ENCODE measurements at places on chromosomes 4 and X.

DNA sequence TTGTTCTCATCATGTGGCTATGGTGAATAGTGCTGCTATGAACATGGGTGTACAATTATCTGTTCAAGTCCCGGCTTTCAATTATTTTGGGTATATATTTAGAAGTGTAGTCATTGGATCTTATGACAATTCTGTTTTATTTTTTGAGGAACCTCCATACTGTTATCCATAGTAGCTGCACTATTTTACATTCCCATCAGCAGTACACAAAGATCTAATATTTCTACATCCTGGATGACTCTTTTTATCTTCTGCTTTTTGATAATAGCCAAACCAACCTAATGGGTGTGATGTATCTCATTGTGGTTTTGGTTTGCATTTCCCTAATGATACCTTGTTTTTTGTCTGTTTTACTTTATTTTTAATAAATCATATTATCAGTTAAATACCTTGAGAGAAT is 12.9 kb upstream of the IL13RA1 start:
- DNase-seq, result no peak

DNA sequence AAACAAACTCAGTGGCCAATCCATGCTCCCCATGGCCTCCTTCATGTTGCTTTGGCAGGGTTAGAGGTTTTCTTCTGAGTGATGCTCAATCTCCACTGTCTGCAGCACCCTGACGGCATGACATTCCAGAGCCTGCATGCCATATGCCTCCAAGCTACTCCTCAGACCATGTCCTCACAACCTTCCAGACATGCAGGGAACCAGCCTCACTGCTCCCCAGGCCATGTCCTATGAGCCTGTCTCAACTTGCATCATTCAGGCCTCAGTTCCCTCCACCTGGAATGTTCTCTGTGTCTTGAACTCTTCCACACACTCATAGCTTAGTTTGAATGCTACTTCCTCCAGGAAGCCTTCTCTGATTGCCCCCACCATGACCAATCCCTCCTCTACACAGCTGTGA is 18.8 kb downstream of the PROM1 start:
- no peak for DNase-seq

GRCh38 chr4:116374815-116375214 is 710.6 kb downstream of the TRAM1L1 start:
- DNase-seq, result no peak

GRCh38 chr4:33850371-33850902 is 2393.9 kb downstream of the ARAP2 start:
- no peak for DNase-seq

GRCh38 chr4:83028976-83029375 is 6.0 kb upstream of the COPS4 start:
- no peak for DNase-seq

GRCh38 chr4:125283707-125284279 is 31.0 kb upstream of the FAT4 start:
- peak; percentile 79 for DNase-seq

- no peak for DNase-seq
Measured at GRCh38 chr4:16807355-16807754, 91.1 kb downstream of the LDB2 start.

DNA sequence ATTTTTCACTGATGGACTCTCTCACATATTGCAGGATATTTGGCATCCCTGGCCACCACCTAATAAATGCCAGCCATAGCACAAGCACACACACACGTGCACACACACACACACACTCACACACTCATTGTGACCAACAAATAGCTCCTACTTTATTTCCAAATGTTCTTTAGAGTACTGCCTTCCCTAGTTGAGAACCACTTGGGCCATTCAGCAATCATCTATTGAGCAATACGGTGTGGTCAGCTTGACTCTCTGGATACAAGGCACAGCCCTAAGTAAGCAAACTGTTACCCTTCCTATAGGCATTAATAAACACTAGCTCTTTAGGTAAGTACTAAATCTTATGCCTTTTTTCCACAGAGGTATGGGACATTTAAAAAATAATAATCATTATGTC is 21.1 kb downstream of the CORIN start:
- DNase-seq, result peak; percentile 12

DNA sequence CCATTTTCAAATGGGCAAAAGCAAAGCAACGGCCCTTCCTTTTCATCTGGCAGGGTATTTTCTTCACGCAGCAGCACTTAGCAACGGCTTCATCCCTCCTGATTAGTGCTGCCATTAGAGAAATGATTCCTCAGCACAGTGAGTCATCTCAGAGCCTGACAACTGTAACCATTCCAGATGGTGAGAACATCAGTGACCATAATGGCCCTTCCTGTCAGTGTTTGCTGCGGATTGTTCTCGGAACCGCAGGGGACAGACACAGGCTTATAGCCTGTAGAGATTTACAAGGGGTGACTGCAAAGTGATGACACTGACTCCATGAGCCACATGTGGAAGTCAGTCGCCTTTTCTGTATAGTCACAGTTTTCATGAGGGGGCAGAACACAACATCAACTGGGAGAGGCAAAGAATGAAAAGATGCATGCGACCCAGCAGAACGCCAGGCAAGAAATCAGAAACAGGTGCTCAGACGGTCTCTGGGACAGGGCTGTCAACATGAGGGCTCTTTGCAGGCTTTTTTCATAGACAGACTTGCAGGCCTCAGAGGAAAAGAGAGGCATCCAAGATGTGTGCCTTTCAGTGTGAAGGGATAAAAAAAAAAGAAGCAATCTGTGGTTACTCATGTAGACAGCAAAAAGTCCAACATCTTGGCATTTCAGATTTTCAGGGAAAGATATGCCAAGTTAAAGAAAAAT is 69.9 kb upstream of the FBXW7 start:
- no peak for DNase-seq

GRCh38 chr4:179666226-179666625 is 2224.0 kb upstream of the AGA start:
- DNase-seq, result no peak

GRCh38 chr4:101126059-101126458 is 221.3 kb downstream of the PPP3CA start:
- DNase-seq, result peak; percentile 41

DNA sequence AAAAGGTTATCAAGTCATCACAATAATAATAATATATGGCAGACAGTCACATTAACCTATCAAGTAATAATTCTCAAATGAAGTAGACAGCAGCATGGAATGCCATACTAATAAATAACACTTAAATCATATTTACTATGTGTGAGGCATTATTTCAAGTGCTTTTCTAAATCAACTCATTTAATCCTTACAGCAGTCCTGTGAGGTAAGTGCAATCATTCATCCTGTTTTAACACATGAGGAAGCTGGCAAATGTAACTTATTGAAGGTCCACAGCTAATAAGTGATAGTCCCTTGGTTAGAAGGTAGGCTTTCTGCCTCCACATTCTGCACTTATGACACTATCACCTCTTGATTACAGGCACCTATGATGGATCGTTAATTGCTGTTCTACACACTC is 24.5 kb downstream of the GABRA4 start:
- no peak for DNase-seq

DNA sequence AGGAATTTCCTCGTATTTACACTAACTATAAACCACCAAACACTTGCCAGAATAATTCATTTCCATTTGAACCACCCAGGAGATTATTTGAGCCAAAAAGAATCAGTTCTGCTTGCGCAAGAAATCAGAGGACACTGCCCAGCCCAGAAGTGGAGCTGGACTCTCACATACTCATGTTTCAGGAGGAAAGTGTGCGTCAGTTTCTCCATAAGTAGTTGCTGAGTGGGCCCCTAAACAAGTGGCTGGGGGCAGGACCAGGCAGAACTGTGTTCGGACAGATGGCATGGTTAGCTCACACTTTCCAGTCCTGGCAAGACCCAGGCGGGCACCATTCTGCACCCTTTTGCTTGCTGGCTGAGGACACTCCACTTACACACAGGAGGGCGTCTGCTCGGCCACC is 38.8 kb downstream of the BTC start:
- no peak for DNase-seq

DNA sequence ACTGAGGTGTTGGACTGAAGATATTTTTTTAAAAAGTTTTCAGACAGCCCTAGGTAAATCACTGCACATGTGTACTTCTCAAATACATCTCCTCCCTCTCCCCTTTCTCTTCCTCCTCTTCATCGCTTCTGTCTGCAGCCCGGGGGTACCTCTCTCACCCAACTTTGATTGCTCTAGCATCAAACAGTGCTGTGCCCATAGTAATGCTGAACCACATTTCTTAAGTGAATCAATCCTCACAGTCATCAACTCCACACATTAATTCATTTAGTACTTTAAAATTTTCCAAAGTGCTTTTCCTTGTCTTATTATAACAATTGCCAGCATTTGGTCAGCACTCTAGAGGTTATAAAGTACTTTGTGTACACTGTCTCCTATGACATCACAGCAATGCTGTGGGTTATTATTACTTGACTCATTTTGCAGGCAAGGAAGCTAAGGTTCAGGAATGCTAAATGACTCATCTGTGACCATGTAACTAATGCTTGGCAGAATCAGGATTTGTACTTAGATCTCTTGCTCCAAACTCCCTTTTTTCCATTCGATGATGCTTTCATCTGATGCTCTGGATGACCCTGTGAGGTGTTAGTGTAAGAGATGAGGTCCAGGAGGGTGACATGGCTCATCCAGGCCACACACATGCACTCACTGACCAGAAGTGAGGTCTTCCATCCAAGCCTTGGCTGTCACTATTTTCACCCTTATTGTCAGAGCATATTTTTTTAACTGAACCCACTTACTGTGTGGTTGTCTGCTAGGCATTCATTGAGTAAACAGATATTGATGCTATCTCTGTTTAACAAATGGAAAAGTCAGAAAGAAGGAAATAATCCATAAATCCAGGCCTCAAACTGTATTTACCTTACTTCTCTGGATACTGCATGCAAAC is 58.8 kb downstream of the RHOH start:
- peak; percentile 96 for DNase-seq

- DNase-seq, result no peak
Measured at GRCh38 chr4:2059046-2059725, at the start of gene NAT8L. TSS of gene NAT8L (plus strand) at chr4:2059327. CDS start at chr4:2059512, 185 bp downstream.

DNA sequence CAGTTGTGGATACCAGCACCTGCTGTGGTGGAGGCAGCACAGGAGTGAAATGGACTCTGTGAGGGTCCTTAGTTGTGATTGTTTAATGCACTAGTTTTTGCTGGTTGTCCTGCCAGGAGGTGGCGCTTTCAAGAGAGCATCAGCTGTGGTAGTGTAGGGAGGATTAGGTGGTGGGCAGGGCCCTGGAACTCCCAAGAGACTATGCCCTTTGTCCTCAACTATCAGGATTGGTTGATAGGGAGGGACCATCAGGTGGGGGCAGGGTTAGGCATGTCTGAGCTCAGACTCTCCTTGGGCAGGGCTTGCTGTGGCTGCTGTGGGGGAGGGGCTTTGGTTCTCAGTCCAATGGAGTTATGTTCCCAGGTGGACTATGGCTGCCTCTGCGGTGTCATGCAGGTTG is 121.9 kb downstream of the RRAGB start:
- DNase-seq, result no peak

GRCh38 chr4:76175336-76175735 is 27.1 kb upstream of the NUP54 start:
- no peak for DNase-seq

Measured in choroid plexus epithelial cell (primary cell).